ENCODE measurements at places on chromosomes 4 and X.

DNA sequence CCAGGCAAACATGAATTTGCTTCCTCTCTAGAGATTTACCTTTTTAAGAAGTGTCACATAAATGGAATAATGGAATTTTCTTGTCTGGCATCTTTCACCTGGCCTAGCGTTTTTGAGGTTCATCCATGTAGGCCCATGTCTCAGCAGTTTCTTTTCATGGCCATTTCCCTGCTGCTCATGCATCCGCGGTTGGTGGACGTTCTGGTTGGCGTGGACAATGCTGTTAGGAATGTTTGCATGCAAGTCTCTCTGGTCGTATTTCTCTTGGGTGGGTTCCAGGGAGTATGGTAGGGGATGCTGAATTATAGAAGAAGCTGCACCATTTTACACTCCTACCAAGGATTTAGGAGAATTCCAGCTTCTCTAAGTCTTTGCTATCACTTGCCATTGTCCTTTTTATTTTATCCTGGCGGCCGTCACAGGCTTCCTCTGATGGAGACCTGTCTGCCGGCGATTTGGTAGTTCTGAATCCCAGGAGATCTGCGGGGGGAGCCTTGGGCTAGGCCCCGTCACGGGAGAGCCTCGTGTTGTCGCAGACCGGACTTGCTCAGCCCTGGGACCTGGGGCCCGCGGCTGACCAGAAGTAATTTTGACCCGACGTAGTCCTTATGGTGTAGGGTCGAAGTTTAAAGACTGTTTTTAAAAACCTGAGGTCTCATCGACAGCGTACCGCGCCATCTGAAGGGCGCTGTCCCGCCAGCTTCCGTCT lies 56.9 kb upstream of the TADA2B start:
- no peak for DNase-seq

DNA sequence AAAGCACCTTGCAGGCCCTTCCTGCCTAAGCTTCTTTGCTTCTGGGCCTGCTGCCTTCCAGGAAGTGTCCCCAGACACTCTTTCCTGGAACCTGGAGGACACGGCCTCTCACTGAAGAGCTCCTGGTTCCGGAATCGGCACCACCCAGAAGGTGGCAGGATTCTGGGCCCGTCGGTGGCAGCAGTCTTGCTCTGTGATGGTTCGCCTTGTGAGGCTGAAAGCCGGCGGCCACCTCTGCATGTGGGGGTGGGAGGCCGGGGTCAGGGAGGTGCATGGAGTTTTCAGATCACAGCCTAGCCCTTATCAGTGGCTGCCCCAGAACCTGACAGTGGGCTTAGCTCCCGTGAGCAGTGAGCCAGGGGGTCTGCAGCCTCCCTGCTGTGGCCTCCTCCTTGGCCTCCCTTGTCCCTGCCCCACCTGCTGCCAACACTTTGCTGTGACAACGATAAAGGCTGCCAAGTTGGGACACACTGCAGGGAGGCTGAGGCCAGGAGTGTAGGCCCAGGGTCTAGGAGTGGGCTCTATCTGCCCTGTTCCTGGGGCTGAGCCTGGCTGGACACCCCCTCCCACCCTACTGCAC lies 30.8 kb upstream of the GPR78 start:
- no peak for DNase-seq

GRCh38 chr4:110268352-110268751 lies 69.9 kb upstream of the ELOVL6 start:
- no peak for DNase-seq

DNA sequence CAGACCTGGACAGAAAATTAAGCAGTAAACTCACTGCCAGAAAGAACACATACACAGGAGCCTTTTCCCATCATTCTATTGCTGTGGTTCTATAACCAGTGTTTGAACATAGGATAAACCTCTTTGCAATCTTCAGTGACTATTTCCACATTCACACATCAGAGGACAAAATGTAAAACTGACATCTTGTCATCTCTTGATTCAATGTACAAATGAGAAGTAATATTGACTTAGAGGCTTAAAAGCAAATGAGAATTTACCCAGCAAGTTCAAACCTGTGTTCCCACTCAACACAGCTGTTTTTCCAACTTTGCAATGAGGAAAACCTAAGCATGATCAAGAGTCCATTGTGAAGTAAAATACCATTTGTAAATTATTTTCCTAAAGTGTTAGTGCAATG lies 307.1 kb upstream of the CPXCR1 start:
- DNase-seq = no peak

- DNase-seq = no peak
Observed at GRCh38 chrX:134761788-134762187, 103.5 kb upstream of the PLAC1 start.

GRCh38 chr4:24646798-24647460 lies 62.6 kb upstream of the DHX15 start:
- no peak for DNase-seq

DNA sequence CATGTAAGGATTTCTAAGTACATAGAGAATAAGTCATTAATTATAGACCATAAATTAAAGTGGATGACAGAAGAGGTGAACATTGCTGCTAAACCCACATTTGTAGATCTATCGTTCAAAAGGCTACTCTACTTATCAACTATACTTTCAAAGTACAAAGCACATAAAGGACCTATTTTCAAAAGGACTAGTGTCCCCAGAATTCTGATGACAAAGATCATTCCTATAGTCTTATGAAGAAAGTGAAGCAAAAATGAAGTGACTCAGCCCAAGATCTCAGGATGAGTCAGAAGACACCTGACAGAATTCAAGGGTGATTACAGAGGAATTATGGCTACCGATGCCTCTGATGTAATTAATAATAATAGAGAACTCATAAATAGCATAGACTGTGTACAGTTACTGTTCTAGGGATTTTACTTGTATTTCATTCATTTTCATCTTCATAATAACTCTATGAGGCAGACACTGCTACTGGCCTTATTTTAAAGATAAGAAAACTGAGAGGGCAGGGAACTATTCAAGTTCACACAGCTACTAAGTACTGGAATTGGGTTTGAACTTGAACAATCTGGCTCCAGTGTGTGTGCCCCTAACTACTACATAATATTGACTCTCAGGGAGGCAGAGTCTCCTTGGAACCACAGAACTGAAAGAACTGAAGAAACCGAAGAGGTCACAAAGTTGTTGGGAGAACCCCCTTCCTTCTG lies 17.1 kb downstream of the USP46 start:
- no peak for DNase-seq

DNA sequence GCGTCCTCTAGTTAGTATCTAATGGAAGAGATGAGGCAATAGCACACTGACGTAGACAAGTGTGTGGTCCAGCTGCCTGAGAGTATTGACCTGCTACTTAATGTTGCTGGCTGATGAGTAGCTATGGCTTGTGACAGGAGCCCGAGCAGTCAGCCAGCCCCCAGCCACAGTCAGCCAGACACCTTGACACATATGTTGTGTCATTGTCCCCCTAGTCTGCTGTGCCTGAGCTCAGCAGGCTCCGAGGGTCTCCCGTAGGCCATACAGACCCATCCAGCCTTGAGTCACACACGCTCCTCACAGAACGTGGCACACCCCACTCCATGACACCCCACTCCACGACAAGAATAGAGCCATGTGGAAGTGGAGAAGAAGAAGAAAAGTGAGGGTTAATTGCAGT lies 362.1 kb downstream of the UNC5C start:
- DNase-seq = no peak

DNA sequence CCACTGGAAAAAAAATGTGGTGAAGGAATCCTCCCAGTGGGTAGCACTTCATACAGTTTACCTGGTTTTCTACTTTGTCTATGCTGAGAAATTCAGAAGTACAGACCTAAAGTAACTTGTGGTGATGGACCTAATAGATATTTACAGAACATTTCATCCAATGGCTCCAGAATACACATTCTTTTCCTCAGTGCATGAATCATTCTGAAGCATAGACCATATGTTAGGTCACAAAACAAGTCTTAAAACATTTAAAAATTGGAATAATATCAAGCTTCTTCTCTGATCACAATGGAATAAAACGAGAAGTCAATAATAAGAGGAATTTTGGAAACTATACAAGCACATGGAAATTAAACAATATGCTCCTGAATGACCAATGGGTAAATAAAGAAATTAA lies 450.1 kb upstream of the INTU start:
- no peak for DNase-seq

DNA sequence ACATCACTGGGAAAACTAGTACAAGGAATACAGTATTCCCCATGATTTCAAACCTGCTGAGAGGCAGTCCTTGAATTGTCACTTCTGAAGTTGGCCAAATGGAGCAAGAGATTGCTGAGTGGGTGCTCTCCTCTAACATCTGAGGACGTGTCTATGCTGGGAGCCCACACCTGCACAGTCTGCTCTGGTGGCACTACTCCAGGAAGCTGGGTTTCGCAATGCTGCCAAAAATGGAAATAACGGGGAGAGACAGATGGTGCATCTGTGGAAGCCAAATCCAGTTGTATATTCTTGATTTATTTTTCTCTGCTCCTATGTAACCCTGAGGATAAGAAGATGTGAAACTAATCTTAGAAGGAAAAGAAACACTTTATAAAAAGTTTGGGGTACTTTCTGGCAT lies 240.1 kb upstream of the CTSO start:
- no peak for DNase-seq

DNA sequence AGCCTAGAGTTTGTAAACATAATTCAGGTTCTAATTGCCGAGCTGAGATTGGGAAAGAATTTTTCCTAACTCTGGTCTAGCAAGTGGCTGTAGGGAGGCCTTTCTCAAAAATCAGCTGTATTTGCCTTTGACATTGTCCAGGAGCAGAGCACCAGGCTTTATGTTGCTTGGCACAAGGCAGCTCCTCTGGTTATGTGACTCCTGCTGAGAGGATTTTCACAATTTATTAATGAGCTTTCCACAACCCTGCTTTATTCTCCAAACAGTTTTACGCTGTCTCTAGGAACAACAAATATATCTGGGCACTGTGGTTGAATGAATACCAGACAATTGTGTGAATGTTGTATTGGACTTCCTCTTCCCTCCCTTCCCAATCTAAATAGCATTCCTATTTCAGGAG lies 14.9 kb downstream of the LSM6 start:
- no peak for DNase-seq

DNA sequence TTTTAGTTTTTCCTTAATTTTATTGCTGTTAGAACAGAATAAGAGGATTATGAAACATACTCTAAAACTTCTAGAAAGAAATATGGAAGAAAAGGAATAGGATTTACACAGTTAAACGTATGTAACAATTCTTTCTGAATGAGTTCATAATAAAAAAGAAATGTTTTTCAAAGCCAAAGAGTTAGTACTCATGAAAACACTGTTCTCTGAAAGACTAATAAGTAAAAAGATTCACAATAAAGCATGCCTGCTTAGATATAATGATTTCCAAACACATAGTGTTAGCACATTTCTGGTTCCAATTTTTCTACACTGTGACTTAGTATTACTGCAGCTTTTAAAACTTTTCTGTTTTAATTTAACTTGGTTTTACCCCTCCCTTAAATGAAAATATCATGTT lies 49.8 kb upstream of the PRSS48 start:
- no peak for DNase-seq

DNA sequence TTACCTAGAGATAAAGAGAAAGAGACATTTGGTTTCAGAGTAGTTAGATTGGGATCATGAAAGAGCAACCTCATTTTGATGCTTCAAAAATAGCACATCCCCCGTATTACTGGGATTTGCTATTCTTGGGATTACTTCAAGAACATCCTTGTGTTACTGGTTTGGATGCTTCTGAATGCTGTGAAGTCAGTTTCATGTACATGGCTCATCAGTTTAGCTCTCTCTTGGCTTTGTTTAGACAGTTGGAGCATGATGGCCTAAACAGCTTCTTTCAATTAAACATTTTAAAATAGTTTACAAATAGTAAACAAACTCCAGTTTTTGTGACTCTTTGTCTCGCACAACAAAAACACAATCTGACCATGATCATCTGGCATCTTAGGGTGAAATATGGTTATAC lies 23.9 kb downstream of the HTT start:
- DNase-seq = no peak

- DNase-seq = no peak
Observed at GRCh38 chrX:48511560-48511959, 2.8 kb downstream of the PORCN start.

GRCh38 chr4:105843941-105844340 lies 51.3 kb upstream of the NPNT start:
- DNase-seq = no peak

DNA sequence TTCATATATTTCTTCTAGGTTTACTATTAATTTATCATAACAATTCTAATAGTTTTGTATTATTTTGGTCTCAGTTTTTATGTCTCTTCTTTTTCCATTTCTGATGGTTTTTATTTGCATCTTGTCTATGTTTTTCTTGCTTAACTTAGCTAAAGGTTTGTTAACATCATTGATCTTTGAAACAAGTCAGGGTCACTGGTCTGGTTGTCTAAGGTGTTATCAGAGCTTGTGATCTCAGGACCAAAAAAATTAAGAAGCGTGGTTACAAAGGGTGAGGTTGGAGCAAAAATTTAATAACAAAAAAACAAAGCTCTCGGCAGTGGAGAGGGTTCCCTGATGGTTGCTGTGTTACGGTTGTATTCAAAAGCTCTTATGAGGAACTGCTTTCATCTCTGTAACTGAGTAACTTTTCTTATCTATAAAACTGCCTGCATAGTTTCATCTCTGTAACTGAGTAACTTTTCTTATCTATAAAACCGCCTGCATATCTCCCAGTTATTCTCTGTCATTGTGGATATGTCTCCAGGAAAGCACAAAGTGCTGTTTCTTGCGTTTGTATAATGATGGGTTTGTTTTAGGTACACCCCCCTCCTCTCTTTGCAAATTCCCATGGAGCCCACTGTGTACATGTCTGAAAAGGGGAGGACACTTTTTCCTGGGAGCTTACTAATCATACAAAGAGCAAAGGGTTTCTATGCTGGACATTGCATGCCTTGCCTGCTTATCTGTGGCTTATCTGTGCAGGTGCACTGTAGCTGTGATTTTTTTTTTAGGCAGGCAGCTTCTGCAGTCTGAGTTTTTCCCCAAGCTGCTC lies 62.4 kb upstream of the UGT2B15 start:
- DNase-seq = no peak

DNA sequence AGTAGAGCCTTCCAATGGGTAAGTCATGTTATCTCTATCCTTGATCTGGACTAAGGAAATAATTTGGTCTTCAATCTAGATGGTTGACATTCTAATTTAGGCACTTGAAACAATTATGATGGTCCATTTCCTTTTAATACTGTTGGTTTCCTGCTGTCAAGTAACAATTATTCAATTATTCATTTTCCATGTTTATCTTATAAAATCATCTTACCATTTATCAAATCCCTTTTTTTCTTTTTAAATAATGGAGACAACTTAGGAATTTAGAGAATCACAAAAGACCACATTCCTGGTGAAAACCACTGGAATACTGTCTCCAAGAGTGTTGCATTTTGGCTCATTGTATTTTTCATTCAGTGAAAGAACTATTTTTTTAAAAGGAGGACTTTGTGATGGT lies 148.7 kb upstream of the CTSO start:
- no peak for DNase-seq

DNA sequence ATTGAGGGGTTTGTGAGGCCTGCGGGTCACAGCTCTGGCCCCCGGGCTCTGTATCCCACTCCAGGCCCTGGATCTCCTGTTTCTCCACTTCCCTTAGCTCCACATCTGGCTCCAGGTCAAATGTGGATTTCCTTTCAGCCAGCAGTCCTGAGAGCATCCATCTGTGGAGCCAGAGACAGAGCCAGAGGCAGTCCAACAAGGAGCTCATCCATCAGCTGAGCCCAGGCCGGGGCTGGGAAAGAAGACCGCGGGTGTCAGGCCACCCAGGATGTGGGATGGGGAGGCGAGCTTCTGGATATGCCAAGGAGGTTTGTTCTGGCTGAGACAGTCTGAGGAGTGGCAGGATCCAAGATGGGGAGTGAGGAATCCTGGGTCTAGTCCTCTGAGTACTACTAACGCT lies 91.7 kb downstream of the EFNB1 start:
- DNase-seq = no peak
